ENCODE measurements at places on chromosomes 2 and 18. TPM values are rescaled to one million over a fixed set of nuclear protein-coding genes. Genes with fewer than 3 reads are reported as not detected.
A peak's percentile ranks its signal among the peaks of the same experiment; 100 is the strongest.

SP9 gene
- not detected for total RNA-seq

GLI2 gene
- not detected for total RNA-seq

GPR45 gene
- not detected for total RNA-seq

ACP1 gene
- total RNA-seq = 87.2 TPM

DNA sequence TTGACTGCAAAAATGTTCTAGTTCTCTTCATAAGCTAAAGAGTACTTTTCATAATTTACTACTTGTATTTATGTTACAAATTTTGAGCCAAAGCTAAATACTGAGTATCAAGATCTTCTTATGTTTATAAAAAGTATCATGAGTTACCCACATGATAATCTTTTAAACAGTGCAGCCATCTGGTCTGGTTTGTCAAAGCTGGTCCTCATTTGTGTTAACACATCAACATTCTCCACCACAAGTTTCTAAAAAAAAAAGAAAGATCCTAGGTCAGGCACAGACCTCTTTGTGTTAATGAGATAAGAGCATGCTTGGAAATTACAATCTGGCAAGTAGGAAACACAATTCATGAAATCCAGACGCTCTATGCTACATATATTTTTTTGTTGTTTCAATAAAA, 75.5 kb upstream of the FRZB start:
- DNase-seq = no peak

DNA sequence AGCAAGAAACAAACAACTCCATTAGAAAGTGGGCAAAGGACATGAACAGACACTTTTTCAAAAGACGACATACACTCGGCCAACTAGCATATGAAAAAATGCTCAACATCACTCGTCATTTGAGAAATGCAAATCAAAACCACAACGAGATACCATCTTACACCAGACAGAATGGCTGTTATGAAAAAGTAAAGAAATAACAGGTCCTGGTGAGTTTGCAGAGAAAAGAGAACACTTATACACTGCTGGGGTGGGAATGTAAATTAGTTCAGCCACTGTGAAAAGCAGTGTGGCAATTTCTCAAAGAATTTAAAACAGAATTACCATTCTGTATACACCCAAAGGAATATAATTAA, 130.5 kb downstream of the PLCL1 start:
- no peak for DNase-seq

DNA sequence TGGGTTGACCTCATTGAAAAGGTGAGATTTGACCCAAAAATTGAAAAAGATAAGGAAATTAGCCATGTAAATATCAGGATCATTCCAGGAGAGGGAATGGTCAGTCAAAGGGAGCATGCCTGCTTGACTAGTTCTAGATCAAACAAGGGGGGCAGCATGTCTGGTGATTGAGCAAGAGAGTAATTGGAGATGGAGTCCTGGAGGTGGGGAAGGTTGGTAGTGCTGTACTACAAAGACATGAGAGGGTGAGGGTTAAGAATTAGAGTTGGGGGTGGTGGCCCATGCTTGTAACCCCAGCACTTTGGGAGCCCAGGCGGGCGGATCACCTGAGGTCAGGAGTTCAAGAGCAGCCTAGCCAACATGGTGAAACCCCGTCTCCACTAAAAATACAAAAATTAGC, 2.0 kb downstream of the MRPL30 start:
- DNase-seq = no peak

- no peak for DNase-seq
These were observed 150.8 kb upstream of the PGAP1 start for GRCh38 chr2:197077336-197077735.

DNA sequence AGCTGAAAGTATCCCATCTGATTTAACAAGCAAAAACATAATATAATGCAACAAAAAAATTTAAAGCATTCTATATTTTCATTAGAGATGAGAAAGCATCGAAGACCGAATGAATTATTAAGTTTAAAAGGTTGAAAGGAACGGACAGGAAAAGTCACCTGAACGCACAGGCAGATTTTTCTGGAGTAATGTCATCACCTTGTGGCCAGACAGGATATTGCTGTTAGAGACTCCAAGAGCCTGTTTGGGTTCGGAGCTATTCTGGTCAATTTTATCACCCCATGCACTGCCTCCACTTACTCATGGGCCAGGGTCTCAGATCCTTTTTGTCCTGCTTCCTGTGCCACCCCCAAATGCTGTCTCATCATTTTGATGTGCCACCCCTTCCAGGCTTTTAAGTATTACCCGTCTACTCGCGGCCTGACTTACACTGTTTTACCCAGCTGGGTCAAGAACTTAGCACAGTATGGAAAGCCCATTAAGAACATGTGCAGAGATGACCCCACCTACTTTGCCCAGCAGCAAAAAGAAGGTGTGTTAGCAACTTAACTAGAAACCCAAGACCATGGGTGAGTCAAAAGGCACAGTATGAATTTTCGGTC, 27.3 kb downstream of the GKN2 start:
- peak; percentile 73 for DNase-seq

DNA sequence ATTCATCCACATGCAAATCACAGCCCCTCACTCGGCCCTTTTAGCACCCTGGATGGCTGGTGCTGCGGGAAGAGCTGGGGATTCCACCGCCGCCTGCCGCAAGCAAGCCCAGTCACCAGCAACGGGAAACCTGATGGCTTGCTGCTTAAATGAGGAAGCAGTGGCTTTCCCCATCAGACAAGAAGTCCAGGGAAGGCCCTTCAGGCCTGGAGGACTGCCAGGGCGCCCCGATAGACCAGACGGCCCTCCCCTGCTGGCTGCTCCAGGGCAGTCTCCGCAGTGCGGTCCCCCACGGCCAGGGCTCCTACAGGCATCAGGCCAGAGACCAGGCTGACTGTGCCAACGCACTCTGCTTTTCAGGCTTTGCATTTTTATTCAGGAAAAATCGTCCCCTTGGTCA, 439.1 kb downstream of the EIPR1 start:
- no peak for DNase-seq

GRCh38 chr2:120824246-120824645, 88.6 kb downstream of the GLI2 start:
- no peak for DNase-seq
